ENCODE measurements at places on chromosomes 4 and X. TPM values are rescaled to one million over a fixed set of nuclear protein-coding genes. Genes with fewer than 3 reads are reported as not detected.

DNA sequence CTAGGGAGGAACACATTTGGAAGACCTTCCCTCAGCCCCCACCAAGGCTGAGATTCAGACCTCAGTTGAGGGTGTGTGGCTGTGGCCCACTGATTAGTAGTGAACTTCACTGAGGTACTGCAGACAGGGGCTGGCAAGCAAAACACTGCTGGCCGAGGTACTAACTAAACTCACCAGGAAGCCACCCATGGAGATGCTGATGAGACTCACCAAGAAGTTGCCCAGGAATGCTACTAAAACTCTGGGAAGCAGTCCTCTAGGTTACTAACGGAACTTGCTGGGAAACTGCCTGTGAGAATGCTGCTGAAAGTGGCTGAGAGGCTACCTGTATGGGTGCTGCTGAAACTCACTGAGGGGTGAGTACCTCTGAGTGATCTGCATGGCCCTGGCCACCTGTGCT is 372.4 kb upstream of the RPS6KA3 start:
- DNase-seq: no peak

BEX3 gene
- total RNA-seq: 61.1 TPM

DNA sequence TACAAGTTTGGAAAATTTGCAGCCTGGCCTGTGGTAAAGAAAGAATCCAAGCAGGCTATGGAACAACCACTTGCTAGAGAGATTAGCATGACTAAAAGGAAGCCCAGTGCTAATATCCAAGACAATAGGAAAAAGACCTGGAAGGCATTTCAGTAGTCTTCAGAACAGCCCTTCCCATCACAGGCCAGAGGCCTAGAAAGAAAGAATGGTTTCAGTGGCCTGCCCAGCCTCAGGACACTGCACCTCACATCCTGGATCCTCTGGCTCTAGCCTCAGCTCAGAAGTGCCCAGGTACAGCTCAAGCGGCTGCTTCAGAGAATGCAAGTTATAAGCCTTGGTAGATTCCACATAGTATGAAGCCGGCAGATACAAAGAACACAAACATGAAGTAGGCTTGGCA is 449.8 kb upstream of the AR start:
- DNase-seq: no peak

- no peak for DNase-seq
These were observed 987.2 kb downstream of the PDHA2 start for GRCh38 chr4:96827086-96827485.

GRCh38 chr4:7120341-7120740 is 52.5 kb upstream of the GRPEL1 start:
- peak; percentile 23 for DNase-seq

LRP2BP gene
- total RNA-seq: 0.54 TPM

MANBA gene
- 74.6 TPM for total RNA-seq

- DNase-seq: no peak
These were observed 59.7 kb upstream of the IQSEC2 start for GRCh38 chrX:53340852-53341645.

- no peak for DNase-seq
These were observed 71.7 kb downstream of the IDS start for GRCh38 chrX:149433451-149433850.

Data from hematopoietic multipotent progenitor cell (in vitro differentiated cells).